Stimulated activated CD4-positive, alpha-beta T cell treated with anti-CD3 and anti-CD28 coated beads, Interleukin-2, amount 100 ng/mL, for 4 hours (primary cell): ENCODE measurements at places on chromosomes 16 and 17.
A peak's percentile ranks its signal among the peaks of the same experiment; 100 is the strongest.

DNA sequence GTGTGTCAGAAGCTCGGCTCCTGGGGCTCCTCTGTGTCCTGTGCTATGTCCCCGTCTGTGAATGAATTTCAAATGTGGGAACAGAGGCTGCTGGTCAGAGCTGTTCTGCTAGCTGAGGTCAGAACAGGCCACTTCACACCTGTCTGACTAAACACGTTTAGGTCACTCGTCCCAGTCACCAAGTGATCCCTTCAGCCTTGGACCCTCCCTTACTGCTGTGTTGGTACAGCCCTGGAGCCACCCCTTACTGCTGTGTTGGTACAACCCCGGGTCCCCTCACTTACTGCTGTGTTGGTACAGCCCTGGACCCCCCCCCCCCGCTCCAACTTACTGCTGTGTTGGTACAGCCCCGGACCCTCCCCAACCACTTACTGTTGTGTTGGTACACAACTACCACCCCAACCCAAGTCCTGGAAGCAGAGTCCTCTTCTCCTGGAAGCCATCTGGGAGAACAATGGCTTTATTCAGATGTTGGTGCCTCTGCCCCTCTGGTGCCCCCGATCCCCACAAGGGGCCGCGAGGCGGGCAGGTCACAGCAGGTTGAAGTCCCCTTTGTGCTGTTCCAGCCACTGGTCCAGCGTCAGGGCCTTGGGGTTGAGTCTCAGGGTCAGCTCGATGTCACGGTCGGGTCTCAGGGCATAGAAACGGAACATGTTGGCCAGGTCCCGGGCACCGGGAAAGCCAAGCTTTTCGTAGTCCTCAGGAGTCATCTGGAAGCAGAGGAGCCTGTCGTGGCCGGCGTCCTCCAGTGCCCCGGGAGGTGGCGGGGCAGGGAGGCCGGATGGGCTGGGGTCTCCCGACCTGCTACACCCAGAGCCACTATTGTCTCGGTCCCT lies 13.0 kb downstream of the NMRAL1 start:
- no peak for DNase-seq

GRCh38 chr17:32927201-32927723 lies 691 bp upstream of the TMEM98 start:
- no peak for DNase-seq

DNA sequence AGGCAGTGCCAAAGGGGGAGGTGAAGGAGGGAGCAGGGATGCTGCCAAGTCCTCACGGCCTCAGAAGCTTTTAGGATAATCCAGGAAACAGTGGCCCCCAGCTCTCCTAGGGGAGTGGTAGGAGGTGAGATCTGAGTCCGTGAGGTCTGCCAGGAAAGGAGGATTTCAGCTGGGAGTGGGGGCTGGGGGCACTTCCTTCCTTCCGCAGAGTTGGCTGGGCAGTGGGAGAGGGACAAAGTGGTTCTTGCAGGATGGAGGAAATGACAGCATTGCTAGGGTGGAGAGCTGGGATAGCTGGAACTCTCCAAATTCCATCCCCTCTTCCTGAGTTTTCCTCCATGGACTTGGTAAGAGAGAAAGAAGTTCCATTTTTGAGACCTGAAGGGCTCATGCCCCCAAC lies 4.8 kb upstream of the SP6 start:
- DNase-seq, result no peak

GRCh38 chr17:19299866-19300265 lies 62.7 kb downstream of the B9D1 start:
- no peak for DNase-seq

DNA sequence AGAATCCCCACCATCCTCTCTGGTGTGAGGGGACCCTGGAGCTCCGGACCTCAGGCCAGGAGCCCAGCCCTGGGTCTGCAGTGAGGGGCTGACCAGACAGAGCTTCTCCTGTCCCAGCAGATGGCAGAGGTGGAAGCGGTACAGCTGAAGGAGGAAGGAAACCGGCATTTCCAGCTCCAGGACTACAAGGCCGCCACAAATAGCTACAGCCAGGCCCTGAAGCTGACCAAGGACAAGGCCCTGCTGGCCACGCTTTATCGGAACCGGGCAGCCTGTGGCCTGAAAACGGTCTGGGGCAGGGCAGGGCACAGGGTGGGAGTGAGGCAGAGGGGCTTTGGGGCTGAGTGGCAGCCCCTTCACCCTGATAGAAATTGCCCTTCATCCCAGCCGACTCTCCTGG lies 527 bp downstream of the UNC45B start:
- no peak for DNase-seq

DNA sequence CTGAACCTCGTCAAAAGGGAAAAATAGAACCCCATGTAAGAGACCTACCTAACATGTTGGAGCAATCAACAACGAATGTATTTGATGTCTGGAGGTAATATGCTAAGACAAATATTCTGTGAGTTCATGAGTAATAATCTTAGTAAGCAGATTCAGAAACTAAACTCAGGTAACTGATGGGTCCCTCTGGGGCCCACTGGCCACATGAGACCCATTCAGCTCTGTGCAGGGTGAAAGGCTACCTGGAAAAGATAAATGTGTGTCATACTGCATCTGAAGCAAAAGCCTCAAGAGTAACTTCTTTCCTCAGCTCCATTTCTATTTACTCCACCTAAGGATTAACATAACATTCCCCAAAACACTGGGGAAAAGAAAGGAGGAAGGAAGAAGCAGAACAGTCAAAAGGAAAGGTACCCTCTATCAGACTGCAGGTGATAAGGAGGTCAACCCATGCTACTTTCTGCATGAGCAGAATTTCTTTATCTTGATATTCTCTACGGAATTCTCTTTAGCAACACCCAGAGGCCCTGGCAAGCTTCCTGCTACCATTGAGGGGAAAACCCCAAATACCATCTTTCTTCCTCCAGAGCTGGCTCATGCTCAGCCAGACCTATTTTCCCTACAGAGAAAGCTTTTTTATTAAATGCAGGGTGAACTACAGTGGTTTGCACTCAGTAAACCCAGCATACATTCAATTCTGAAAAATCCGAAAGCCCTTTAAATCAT lies 37.7 kb upstream of the ABCA6 start:
- no peak for DNase-seq

- peak; percentile 49 for DNase-seq
Observed at GRCh38 chr16:56675685-56676210, 6.1 kb downstream of the MT1H start.

- no peak for DNase-seq
Observed at GRCh38 chr16:180101-180675, at the start of gene HBQ1. HBQ1 (plus strand) TSS chr16:180459; CDS start chr16:180487, 28 bp downstream.

DNA sequence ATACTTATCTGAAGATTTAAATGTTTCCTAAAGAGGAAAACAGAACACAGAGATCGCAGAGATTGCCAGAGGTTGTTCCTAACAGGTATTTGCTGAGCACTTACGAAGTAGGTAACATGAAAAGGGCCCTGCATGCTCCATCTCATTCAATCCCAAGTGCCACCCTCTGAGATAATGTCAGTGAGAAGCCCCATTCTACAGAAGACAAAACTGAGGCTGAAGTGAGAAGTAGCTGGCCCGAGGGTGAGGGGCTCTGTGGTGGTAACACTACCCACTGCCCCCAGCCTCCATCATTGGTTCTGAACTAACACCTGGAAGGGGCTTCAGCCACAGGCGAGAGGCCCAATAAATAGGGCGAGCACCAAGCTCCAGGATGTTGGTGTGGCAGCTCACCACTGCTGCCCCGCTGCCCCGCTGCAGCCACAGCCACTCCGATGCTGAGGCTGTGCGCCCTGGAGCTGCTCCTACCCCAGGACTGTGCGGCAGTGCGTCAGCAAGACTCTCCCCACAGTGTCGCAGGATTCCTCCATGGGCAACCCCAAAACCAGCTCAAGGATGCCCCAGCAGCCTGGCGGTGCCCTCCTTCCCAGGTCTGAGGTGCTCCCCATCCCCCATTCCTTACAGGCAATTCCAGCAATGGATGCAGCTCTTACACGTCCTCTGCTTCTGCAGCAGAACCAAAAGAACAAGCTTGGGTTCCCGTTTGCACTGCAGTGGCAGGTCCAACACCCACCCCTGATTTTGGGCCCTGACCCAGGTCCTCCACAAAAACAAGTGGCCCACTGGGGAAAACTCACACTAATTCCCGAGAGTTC lies 10.3 kb downstream of the FLCN start:
- DNase-seq, result no peak

DNA sequence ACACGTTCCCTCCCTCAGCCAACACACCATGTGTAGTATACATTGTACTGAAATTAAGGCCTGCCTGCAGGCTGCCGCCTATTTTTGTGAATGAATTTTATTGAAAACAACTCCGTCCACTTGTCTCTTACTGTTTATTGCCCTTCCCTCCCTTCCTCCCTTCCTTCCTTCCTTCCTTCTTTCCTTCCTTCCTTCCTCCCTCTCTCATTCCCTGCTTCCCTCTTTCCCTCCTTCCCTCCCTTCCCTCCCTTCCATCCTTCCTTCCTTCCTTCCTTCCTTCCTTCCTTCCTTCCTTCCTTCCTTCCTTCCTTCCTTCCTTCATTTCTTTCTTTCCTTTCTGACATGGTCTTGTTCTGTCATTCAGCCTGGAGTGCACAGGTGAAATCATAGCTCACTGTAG lies 2.3 kb downstream of the ITGAM start:
- no peak for DNase-seq

GRCh38 chr17:60851181-60851580 lies 173.5 kb downstream of the BCAS3 start:
- DNase-seq, result no peak

DNA sequence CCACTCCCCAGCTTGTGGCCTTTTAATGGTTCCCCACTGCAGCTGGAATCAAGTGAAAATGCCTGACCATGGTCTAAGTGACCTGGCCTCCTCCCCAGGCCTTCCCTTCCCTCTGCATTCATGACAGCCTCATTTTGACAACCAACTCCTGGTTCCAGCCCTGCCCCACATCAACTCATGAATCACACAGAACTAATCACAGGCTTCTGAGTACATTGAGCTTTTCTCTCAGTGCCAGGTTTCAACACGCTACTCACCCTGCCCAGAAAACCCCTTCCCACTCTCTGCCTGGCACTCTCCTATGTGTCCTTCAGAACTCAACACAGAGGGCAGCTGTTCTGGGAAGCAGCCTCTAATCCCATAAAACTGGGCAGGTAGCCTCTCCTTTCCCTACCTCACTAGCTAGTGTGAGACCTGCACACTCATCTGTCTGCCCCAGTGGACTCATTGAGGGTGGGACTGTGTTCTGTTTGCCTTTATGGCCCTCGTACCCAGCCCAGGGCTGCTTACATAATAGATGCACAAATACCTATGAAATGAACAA lies 313.6 kb downstream of the GRIN2A start:
- no peak for DNase-seq

DNA sequence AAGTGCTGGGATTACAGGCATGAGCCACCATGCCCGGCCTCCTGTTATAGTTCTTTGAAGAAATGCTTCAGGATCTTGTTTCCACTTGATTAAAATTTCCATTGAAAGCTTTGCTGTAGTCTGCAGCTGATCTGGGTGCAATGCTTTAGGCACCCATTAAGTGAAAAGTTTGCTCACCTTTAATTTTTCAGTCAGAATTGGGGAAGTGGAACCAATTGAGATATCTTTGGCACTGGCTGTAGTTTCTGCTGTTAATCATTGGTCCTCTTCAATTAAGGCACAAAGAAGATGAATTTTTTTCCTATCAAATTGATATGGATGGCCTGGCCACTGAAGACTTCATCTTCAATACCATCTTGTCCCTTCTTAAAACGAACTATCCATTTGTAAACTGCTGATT lies 336.1 kb upstream of the TBX2 start:
- no peak for DNase-seq

- DNase-seq, result no peak
Observed at GRCh38 chr17:35056013-35056412, 7.5 kb downstream of the RFFL start.
